Mesothelial cell of epicardium (in vitro differentiated cells): ENCODE measurements at places on chromosomes 16 and 17.

GRCh38 chr17:58568044-58568799 lies 53.8 kb upstream of the MTMR4 start:
- DNase-seq = no peak

- DNase-seq = no peak
Measured at GRCh38 chr17:75642784-75643642, 9.8 kb downstream of the SMIM5 start.

GRCh38 chr17:43631429-43631828 lies 30.3 kb downstream of the MEOX1 start:
- DNase-seq = no peak

DNA sequence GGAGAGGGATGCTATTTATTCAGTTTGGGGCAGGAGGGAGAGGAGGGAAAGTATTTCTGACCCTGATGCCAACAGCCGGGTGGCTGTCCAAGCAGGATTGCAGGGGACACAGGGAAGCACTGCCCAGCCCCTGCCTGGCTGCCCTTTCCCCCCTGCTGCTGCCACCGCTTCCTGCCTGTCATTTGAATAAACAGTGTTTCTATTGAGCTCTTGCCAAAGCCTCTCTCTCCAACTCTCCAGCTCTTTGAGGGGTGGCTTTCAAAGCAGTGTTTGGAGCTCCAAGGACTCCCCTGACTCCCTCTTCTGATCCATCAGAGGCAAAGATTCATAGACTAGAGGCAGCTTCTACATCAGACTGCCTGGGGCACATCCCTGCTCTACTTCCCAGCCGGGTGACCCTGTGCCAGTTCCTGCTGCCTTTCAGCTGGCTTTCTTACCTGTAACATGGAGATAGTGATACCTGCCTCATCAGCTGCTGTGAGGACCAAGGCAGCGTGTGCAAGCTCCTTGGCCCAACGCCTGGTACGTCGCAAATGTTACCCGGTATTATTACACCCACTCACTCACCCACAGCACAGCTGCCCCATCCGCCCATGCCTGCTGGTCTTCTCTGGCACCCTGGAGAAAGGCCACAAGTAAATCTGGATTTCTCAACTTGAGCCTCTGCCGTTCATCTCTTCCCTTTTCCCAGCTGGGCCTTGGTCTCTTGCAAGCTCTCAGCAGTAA lies 9.5 kb downstream of the PROCA1 start:
- no peak for DNase-seq

DNA sequence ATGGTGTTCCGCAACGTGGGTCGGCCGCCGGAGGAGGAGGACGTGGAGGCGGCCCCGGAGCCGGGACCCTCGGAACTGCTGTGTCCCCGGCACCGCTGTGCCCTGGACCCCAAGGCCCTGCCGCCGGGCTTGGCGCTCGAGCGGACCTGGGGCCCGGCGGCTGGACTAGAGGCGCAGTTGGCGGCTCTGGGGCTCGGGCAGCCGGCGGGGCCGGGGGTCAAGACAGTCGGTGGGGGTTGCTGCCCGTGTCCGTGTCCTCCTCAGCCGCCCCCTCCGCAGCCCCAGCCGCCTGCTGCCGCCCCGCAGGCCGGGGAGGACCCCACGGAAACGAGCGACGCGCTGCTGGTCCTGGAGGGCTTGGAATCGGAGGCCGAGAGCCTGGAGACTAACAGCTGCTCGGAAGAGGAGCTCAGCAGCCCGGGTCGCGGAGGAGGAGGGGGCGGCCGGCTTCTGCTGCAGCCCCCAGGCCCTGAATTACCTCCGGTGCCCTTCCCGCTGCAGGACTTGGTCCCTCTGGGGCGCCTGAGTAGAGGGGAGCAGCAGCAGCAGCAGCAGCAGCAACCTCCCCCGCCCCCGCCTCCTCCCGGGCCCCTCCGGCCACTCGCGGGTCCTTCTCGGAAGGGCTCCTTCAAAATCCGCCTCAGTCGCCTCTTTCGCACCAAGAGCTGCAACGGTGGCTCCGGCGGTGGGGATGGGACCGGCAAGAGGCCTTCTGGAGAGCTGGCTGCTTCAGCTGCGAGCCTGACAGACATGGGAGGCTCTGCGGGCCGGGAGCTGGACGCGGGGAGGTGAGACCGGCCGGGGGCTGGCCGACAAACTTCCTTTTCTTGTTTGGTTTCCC lies 821 bp downstream of the SOCS7 start:
- DNase-seq = peak; percentile 57

- DNase-seq = no peak
Measured at GRCh38 chr17:15912416-15912955, 32.4 kb upstream of the ADORA2B start.

DNA sequence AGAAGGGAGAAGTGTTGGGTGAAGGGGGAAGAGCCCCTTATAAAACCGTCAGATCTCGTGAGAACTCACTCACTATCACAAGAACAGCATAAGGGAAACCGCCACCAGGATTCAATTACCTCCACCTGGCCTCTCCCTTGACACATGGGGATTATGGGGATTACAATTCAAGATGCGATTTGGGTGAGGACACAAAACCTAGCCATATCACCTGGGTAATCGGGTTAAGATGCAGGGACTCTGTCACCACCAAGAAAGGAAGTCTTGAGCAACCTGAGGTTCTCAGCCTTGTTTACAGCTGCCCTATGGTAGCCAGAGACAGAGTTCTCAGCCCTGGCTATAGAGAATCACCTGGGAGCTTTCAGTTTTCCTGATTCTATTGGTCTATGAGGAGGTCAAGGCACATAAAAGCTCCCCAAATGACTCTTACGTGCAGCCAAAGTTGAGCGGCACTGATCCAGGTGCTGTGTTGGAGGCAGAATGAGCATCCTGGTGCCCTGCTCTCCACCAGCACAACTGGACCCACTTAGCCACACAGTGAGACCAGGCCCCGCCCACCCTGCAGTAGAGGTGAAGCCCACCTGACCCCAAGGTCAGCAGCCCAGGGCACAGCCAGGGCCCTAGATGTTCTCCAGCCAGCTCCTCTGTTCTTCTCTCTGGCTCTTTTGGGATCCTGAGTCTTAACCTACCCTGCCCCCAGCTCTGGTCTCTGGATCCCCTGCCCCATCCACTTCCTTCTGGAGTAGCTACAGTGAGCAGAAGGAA lies 138.5 kb upstream of the CDH5 start:
- DNase-seq = no peak
